ENCODE measurements at places on chromosomes 4 and X.

GRCh38 chr4:123339507-123340380 is 56.9 kb upstream of the SPRY1 start:
- no peak for DNase-seq

GRCh38 chr4:143667461-143667860 is 33.0 kb downstream of the FREM3 start:
- peak; percentile 52 for DNase-seq

DNA sequence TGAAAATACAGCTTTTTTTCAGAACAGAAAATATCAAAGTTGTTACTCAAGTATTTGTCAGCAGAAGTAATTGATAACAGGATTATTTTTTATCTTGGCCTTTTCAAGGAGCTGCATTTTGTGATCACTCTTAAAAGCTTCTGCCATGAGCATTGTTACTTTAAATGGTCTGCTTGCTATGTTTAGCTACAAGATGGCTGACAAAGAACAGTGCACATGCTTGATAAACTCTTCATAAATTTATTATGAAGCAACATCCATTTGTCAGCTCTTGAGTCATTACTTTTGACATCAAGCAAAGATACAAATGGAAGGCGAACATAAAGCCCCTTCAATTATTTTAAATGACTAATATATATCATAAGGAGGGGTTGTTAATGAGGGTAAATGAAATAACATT is 205.4 kb upstream of the RPS6KA3 start:
- DNase-seq, result no peak

DNA sequence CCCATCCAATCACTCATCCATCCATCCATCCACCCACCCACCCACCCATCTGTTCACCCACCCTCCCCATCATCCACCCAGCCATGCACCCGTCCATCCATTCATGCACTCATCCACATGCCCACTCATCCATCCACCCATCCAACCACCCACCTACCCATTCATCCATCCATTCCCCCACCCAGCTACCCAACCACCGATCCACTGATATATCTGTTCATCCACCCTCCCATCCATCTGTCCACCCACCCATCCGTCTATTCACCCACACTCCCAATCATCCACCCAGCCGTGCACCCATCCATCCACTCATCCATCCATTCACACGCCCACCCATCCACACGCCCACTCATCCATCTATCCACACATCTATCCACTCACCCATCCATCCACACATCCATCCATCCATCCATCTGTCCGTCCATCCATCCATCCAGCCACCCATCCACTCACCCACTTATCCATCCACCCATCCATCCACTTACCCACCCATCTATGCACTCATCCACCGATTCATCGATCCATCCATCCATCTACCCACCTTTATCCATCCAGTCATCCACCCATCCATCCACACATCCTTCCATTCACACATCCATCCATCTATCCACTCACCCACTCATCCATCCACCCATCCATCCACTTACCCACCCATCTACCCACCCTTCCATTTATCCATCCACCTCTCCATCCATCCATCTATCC is 28.4 kb downstream of the ASMTL start:
- DNase-seq, result no peak

DNA sequence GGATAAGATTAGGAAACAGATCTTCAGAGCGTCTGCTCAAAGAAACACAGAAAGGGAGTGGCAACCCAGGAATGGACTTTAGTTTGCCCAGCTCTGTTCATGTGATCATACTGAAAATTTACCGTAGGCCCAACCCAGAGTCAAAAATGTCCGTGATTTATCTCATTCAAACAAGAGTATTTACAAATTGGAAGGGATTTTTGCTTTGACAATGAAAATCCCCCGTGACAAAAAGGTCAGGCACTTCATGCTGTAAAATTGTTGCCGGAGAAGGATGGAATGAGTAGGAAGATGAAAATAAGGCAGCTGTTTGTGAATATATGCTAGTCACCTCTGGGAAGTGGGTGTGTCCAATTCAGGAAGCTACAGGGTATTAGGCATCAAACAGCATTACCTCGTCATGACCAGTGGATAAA is 1.2 kb downstream of the SULT1B1 start:
- no peak for DNase-seq

- no peak for DNase-seq
Observed at GRCh38 chr4:41967392-41967791, 14.2 kb upstream of the DCAF4L1 start.

DNA sequence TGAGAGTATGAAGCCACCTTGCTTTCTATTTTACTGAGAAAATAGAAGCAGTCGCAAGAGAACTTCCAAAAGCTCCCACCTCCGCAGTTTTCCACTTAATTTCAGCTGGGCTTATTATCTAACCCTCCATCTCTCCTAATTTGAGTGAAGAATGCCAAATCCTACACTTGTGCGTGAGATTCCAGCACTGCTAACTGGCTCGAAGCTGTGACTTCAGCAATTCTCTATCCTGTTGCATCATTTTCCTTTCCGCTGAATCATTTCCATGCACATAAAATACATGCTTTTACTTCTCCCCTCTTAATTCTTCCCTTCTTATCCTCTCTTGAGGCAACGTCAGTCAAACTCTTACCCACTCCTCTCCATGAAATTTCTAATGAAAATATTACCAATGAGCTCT is 189.5 kb downstream of the GASK1B start:
- peak; percentile 26 for DNase-seq

- no peak for DNase-seq
Observed at GRCh38 chrX:128439159-128439558, 387.0 kb upstream of the ACTRT1 start.

GRCh38 chr4:104206784-104207183 is 287.9 kb downstream of the CXXC4 start:
- DNase-seq, result no peak

GRCh38 chr4:70737006-70737405 is 15.2 kb downstream of the RUFY3 start:
- no peak for DNase-seq

GRCh38 chr4:48011722-48012121 is 4.8 kb downstream of the CNGA1 start:
- no peak for DNase-seq

DNA sequence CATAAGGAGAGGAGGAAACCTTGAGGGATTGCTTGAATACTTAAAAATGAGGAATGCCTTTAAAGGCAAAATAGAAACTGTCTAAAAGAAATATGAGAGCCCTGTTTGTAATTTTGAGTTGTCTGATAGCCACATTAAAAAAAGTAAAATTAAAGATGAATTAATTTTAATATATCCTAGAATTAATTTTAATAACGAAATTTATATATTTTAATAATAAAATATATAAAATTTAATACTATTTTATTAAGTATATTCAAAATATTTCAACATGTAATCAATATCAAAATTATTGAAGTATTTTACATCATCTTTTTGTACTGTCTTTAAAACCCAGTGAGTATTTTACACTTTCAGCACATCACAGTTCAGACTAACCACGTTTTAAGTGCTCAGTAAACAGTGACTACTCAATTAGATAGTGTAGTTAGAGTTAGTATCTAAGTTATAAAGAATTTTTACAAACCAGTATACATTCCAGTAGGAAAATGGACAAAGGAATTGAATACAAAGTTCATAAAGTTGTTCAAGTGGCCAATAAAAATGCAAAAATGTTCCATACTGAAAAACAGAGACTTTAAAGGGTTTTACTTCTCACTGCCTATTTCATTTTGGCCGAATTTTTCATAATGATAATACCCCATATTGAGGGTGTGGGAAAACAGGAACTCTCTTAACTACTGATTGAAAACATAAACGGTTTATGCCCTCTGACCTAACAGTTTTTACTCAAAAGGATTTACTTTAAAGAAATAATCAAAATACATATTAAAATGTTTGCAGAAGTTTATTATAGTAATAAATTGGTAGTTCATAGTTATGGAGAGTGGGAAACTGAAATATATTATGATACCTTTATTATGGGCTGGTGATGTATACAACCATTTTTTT is 2.9 kb downstream of the SLC30A9 start:
- DNase-seq, result no peak

Measured in fibroblast of skin of right biceps (primary cell).